ENCODE measurements at places on chromosomes 2 and 18.
A peak's percentile ranks its signal among the peaks of the same experiment; 100 is the strongest.

DNA sequence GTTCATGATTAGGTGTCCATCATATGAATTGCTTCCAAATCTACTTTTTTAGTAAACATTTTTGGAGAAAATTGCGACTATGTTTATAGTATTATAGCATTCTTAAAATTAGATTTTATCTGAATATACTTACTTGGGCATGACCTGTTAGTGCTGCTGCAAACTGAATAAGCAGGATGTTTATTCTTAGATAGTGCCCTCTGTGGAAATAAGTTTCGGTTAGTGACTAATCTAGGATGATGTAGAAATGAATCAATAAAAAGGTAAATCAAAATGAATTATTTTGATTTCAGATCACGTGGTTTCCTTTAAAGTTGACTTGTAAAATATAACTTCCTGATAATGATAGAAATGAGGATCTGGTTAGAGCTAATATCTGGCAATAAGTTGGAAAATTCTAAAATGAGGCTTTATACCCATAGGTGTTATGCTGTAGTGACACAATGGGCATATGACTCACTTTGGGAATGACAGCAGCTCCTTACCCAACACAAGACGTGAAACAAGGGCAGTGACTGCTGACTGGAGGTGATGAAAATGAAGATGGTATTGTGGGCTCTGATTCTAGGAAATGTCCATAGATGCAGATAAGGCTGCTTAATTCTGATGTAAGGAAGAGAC is 165.8 kb upstream of the TCF4 start:
- DNase-seq: no peak

DNA sequence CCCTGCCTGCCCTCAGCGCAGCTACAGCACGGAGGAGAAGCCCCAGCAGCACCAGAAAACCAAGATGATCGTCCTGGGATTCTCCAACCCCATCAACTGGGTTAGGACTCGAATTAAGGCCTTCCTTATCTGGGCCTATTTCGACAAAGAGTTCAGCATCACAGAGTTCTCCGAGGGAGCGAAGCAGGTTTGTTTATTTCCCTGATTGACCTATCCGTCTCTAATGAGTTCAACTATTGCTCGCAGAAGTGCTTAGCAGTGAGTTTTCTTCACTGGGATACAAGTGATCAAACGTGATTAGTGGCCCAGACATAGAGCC is 639 bp downstream of the MAIP1 start:
- DNase-seq: no peak

DNA sequence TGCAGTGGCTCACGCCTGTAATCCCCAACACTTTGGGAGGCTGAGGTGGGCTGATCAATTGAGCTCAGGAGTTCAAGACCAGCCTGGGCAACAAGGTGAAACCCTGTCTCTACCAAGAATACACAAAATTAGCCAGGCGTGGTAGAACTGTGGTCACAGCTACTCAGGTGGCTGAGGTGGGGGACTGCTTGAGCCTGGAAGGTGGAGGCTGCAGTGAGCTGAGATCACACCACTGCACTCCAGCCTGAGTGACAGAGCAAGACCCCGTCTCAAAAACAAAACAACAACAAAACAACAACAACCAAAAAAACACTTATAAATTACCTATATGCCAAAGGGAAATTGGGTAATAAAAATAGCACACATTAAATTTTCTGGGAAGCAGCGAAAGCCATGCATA is 141.6 kb downstream of the HDAC4 start:
- no peak for DNase-seq

DNA sequence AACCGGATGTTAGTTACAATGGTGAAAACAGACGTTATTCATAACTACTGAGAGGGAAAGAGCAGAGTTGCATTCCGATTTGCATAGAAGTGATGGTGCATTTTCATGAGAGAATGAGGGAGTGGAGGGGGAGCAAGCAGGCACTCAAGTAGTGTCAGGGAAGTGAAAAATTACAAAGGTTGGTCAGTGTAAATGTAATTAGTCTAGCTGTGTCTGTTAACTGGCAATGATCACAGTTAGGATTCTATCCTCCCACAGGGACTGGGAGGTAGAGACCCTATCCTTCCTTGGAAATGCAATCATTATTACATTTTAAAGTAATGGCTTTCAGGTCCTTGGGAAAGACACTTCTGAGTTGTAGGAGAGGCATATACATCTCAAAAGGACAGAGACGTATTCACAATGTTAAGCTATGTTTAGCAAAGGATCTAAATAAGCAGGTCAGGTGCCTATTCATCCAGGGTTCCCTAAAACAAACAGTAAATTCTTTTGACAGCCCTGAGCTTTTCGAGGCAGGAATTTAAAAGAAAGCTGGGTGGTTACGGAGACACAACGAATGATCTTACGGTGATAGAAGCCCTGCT is 1671.8 kb upstream of the DDX18 start:
- DNase-seq: no peak

GRCh38 chr2:117771969-117772630 is 42.4 kb upstream of the DDX18 start:
- DNase-seq: no peak

DNA sequence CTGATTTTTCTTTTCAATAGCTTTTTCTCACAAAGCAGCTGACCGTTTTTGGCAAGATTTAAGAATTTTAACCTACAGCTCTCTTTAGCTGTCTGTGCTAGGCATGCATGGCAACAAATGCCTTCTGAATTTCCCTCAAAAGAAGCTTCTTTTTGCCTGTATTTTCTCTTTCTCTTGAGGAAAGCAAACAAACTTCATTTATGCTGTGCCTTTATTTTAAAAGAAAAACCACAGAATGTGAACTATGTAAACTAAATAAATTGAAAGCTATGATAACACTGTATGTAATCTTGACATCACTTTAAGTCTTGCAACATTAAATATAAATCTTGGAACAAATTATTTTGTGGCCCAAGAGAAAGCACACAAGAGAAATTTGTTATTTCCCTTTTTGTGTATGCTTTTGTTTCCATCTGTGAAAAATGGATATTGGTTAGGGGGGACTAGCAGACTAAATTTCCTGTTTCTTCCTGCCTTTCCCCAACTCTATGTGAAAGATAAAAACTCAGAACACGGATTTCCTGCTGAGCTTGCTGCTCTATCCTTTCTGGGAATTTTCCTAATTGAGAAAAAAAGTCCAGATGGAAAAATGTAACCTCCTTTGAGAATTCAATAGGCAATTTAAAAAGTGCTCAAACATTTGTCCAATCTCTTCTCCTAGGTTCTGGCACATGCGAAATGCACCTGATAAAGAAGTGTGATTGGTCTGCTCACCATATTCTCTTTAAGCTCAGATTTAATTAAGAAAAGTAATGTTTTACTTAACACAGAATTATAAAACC is 20.9 kb upstream of the TFPI start:
- no peak for DNase-seq

GRCh38 chr2:7692657-7693161 is 775.5 kb downstream of the RNF144A start:
- no peak for DNase-seq

DNA sequence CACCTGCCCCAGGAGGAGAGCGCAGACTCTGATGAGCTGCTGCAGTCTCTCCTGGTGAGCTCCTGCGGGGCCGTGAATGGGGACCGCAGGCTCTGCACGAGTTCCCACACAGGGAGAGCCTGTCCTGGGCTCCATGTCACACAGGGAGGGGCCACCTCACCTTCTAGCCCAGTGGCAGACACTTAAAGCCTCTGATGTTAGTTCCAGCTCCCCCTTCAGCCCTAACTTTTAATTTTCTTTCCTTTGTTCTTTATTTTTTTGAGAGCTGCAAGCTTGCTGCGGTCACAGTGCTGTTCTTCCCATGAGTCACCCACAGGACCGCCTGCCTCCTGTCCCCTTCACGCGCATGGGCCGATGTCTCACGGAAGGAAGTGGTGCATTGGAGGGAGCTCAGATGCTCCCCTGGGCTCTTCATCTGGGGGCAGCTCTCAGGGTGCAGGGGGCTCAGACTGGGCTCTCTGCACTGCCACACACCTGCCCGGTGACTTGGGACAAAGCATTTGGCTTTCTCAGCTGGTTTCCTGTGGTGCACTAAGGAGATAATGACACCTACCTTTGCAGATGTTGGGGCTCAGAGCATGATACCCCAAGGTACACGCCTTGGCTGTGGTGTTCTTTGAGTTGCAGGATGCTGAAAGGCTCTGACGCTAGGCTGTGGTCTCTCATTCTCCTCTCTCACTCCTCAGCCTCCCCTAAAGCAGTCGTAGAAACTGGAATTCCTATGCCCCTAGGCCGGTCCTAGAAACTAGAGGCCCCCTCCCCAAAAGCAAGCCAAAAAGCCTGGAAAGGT is 37.2 kb upstream of the PXDN start:
- no peak for DNase-seq

- no peak for DNase-seq
These were observed 234.9 kb downstream of the FHOD3 start for GRCh38 chr18:36532394-36532793.

DNA sequence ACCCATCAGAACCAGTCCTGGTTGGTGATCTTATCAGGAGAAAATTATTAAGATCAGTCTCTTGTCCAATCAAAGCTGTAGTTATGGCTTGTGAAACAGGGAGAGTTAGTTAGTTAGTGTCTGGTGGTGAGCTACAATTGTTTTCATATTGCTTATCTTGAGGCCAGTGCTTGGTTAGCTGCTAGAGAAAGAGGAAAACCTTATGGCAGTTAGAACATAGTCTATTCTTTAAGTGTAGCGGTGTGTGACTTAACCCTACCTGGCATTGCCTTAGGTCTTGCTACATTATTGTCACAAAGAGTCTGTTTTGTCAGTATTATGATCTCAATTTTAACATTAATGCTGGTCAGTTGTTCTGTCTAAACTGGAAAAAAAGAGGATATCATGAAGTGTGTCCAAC is 11.5 kb upstream of the ABCA12 start:
- no peak for DNase-seq

- no peak for DNase-seq
These were observed 435.6 kb upstream of the GYPC start for GRCh38 chr2:126220331-126220730.

DNA sequence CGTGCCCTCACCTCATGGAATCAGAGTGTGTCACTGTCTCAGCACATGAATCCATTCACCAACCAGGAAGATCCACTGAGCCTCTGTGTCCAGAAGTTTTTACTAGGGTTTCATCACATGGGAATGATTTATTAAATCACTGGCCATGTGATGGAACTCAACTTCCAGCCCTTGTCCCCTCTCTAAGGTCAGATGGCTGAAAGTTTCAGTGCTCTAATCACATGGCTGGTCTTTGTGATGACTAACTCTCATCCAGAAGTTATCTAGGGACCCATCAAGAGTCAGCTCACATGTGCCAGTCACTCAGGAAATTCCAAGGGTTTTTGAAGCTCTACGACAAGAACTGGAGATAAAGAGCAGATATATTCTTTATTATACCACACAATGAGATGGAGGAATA is 140.5 kb upstream of the GYPC start:
- no peak for DNase-seq

DNA sequence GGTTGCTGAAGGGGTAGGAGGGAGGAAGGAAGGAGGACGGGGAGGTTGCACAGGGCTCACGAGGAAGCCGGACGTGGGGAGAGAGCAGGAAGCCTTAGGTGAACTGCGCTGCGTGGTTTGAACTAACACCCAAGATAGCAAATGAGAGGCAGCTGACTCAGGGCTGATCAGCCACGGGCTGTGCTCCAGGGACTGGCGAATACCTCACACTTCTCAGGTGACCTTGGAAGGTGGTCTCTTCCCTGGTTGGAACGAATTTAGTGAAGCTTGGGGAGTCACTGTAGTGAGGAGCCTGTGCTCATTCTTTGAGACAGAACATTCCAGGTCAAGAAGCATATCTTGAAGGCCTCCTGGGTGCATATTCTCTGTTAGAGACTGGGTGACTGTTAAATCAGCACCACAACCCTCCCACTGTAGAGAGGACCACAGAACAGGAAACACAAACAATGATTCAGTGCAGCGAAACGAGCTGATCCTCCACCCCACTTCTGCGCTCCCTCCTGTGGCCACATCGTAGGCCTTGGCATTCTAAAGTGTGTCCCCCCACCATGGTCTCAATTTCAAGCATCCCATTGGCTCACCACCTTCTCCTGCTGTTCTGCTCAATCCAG is 33.8 kb downstream of the TOGARAM2 start:
- peak; percentile 82 for DNase-seq

DNA sequence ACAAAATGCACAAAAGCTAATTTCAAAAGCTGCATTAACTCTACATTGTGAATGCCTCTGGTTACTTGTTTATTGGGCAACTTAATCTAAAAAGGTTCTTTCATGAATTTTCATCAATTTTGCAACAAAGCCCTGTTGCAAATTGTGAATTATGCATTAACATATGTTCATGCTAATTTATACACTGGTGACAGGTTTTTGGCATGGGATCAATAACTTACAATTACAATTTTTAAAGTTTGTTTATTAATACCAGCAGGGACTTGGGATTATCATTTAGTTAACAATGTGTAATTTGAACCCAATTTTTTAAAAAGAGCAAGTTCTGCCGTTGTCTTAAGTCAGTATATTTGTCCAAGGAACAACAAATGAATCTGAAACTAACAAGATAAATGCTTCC is 183.6 kb downstream of the DCC start:
- DNase-seq: no peak

DNA sequence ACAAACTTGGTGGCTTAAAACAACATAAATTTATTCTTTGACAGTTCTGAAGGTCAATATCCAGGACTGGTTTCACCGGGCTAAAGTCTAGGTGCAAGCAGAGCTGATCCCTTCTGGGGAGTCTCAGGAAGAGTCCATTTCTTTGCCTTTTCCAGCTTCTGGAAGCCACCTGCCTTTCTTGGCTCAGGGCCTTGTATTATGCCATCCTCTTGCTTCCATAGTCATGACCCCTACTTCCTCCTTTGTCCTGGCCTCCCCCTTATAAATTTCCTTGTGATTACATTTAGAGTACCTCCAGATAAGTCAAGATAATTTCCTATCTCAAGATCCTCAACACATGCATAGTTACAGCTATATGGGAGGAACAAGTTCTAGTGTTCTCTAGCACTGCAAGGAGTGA is 1089.5 kb downstream of the LRP1B start:
- DNase-seq: no peak

GRCh38 chr18:49691177-49691608 is 122.1 kb downstream of the ACAA2 start:
- no peak for DNase-seq

- no peak for DNase-seq
These were observed 48.5 kb downstream of the TPO start for GRCh38 chr2:1461507-1462390.

DNA sequence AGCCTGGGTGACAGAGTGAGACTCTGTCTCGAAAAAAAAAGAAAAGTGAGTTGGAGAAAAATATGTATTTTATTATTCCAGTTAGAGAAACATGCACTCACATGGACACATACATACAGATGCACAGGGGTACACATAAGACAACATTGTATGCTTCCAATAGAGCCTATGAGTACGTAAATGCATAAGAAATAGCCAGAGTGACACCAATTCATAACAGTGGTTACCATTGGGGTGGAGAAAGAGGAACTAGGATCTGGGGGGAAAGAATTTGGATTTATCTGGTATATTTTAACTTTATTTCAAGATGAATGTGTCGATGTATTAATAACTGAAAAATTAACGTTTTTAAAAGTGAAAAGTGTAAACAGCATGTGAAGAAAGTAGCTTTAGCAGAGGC is 16.1 kb downstream of the IL36A start:
- no peak for DNase-seq
